Karpas-422 (cell line): ENCODE measurements at places on chromosomes 16 and 17. TPM values are rescaled to one million over a fixed set of nuclear protein-coding genes. Genes with fewer than 3 reads are reported as not detected.

The CEP295NL gene
- total RNA-seq, result not detected in 2 replicates

DNA sequence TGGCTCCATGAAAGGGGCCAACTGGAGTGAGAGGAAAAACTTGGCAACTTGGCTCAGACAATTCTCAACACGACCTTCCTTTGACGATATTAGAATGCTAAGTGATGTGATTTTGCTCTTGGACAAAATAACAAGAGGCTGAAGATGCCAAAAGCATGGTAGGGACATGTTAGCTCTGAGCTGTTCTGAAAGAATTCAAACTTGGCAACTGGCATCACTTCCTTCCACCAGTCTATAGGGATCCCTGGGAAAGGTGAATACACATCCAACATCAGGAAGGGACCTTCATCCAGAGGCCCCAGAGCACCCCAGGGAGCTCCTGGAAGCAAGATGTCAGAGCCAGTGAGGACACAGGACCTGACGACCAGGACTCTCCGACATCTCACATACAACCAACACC is 4.3 kb downstream of the KRT37 start:
- no peak for DNase-seq

- DNase-seq, result no peak
Observed at GRCh38 chr17:37107406-37108083, 158.8 kb downstream of the AATF start.

GRCh38 chr17:57892146-57892819 is 42.4 kb upstream of the MRPS23 start:
- DNase-seq, result peak; percentile 89

DNA sequence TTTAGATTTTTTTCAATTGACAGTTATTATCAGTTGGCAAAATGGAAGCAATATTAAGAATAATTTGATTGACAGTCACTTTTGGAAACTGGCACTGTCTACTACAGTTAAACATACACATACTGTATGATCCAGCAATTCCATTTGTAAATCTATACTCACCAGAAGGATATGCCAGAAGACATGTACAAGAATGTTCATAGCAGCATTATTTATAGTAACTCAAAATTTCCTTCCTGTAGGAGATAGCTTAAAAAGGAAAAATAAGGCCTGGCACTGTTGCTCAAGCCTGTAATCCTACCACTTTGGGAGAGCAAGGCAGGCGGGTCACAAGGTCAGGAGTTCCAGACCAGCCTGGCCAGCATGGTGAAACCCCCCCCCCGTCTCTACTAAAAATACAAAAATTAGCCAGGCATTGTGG is 89.3 kb downstream of the VMP1 start:
- peak; percentile 12 for DNase-seq

The MPHOSPH6 gene
- 22.2 and 31.2 TPM in 2 replicates for total RNA-seq

DNA sequence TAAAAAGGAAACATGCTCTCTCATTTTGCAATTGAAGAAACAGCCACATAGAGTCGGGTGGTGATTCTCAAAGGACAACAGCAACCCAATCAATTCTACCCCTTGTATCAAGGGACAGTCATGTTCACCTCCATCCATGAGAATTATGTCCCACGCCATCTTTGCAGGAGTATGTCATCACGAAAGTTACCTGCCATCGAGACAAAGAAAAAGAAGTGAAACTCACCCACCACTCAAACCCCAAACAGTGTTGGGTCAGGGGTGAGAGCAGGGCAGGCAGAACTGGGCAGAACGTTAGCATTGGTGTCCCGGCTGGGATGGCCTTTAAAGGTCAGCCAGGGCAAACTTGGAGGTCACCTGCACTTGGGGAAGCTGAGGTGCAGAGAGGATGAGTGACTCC is 24.2 kb upstream of the HNF1B start:
- DNase-seq, result no peak

The TCAP gene
- 1.5 and 1.9 TPM in 2 replicates for total RNA-seq

GRCh38 chr16:58110571-58111301 is 18.4 kb downstream of the CFAP20 start:
- no peak for DNase-seq

DNA sequence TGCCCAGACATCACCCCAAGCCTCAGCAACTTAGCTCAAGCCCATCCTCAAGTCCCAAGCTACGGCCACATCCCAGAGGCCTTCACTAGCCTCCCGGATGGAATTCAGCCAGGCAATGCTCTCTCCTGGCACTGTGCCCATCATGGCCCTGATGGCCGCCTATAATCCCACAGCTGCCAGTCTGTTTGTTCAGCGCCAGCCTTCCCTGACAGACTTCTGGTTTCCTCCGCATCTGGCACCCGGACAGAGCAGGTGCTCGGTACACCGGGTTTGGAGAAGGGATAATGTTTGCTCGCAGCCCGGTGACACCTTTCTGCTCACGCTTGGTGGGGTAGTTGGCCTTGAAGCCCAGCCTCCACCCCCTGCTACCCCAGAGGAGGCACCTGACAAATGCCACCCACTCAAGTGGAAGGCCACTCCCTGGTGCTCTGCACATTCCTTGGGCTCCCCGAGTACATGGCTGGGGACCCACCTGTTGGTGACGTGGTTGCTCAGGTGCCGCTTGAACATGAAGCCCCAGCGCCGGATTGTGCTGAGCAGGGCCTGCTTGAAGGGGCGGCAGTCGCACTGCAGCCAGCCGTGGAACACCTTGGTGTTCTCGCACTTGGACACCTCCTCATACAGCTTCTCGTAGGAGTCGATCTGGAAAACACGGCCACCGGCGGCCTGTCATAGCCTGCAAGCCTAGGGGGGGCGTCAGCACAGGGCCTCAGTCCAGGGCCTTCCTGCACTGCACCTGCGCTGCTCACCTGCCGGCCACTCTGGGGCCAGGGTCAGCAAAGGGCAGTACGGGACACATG is 47.1 kb downstream of the DNAH17 start:
- no peak for DNase-seq

GRCh38 chr17:7631398-7632380 is 1.8 kb downstream of the SHBG start:
- DNase-seq, result no peak
